ENCODE measurements at places on chromosomes 12 and 14.

GRCh38 chr12:130846369-130846768, 7.3 kb upstream of the STX2 start:
- no peak for DNase-seq

GRCh38 chr14:91245029-91245428, 525 bp upstream of the GPR68 start:
- DNase-seq, result no peak

DNA sequence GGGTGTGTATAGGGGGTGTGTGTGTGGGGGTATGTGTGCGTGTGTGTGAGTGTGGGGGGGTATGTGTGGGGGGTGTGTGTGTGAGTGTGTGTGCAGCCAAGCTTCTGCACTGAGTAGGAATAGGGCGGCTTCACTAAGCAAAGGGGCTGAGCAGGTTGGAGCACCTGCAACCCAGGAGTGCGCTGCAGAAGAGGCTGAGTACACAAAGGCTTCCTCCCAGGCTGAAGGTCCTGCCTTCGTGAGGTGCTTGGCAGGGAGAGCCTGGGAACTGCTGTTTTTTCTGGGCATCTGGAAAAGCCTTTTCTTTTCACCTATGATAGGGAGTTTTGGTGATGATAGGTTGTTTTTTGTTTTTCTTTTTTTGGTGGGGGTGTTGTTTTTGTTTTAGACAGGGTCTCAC, 6.0 kb upstream of the NUDT14 start:
- no peak for DNase-seq

GRCh38 chr12:112664569-112664968, 127.0 kb upstream of the RPH3A start:
- DNase-seq, result no peak

DNA sequence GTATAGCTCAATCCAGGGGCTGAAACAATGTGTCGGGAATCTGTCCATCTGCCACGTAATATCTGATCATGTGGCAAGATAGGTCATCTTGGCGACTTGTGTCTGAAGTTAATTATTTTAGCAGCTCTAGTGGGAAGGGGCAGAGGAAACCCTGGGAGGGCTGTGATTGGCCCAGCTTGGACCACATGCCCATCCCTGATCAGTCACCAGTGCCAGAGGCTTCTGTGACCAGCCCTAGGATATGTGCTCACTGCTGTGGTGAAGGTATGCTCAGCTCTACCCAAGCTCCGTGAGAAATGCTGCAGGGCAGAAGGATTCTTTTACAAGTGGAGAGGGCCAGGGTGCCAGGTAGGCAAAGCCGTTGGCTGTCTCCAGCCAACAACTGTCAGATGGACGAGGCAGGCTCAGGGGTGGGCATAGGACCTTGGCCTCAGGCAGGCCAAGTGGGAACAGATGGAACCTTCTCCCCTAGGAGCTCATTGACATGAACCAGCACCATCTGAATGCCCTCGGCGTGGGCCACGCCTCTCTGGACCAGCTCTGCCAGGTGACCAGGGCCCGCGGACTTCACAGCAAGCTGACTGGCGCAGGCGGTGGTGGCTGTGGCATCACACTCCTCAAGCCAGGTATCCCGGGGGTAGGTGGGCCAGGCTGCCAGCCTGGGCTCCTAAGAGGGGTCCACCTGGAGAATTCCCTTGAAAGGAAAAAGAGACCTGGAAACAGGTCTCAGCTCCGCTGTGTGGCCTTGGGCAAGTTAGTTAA, 21.1 kb downstream of the MVK start:
- no peak for DNase-seq

GRCh38 chr12:51190820-51191219, 17.9 kb upstream of the TFCP2 start:
- DNase-seq, result no peak

- DNase-seq, result no peak
Measured at GRCh38 chr12:98419795-98420404, 95.5 kb upstream of the TMPO start.

GRCh38 chr12:123576611-123577010, 7.7 kb upstream of the TMED2 start:
- DNase-seq, result no peak
